ENCODE measurements at places on chromosomes 13 and 19.

- DNase-seq, result no peak
Observed at GRCh38 chr13:98570929-98571372, 6.0 kb downstream of the STK24 start.

GRCh38 chr19:30044273-30045248 is 102.5 kb downstream of the URI1 start:
- no peak for DNase-seq

DNA sequence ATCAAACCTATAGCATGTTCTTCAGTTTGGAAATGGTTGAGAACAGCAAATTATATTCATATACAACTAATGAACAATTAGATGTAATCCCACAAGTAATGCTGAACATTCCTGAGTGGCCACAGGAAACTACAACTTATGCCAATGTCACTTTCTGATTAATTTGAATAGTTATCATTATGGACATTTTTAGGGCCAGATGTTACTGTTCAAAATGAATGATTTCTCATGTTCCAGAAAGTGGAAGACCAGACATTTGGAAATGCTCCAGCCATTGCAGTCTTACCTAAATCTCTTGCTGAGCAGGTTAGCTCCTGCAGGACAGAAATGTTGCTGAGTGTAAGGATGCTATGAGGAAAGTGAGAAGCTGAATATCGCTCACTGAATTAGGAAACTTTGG is 819.8 kb downstream of the PCDH9 start:
- DNase-seq, result no peak

- no peak for DNase-seq
Observed at GRCh38 chr13:100339411-100339940, 249.1 kb downstream of the GGACT start.

DNA sequence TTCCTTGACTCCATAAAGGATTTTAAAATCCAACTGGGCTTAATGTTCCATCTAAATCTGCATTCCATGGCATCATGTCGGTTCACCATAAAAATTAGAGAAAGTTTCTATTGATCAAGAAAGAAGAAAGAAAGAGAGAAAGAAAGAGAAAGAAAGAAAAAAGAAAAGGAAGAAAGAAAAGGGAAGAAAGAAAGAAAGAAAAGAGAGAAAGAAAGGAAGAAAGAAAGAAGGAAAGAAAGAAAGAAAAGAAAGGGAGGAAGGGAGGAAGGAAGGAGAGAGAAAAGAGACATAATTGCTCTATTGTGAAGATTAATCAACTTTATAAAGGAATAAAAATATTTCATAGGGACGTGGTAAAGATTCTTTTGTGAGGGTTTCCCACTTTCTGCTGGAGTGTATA is 329.2 kb downstream of the DLEU7 start:
- no peak for DNase-seq

GRCh38 chr13:103039183-103039582 is 27.0 kb downstream of the SLC10A2 start:
- DNase-seq, result no peak

DNA sequence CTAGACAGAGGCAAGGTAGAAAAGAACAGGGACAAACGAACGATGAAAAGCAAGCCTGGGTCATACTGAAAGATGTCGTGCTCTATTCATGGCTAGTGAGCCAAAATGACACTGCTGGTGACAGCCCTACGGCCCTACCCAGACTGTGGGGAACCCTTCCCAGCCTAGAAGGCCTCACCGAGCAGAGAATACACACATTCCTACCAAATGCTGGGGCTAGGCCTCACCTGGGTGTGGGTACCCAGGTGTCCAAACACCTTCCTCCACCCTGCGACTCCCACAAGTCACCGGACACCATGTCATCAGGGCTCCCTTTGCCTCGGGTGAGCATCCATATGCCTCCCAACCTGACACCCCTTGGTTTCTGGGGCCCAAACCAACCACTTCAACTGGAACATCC is 85.3 kb upstream of the DOCK9 start:
- no peak for DNase-seq

- DNase-seq, result no peak
Observed at GRCh38 chr13:78909276-78909675, 250.3 kb upstream of the OBI1 start.

DNA sequence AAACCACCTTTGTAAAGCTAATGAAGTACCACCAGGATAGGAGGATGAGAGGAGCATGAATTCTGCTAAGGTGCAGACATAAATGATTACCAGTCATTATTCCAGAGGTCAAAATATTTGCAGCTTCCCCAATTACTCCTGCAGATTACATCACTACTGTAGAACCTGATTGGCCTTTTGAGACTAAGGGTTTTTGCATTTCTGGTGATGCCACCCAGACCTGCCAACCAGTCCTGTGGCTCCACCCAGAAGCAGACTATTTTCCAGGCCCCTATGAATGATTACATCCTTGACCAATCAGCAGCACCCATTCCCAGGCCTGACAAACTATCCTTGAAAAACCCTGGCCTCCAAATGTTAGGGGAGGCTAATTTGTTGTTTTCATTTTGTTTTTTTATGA is 11.2 kb upstream of the KCNC3 start:
- no peak for DNase-seq

GRCh38 chr13:58341318-58341717 is 709.8 kb downstream of the PCDH17 start:
- DNase-seq, result no peak

DNA sequence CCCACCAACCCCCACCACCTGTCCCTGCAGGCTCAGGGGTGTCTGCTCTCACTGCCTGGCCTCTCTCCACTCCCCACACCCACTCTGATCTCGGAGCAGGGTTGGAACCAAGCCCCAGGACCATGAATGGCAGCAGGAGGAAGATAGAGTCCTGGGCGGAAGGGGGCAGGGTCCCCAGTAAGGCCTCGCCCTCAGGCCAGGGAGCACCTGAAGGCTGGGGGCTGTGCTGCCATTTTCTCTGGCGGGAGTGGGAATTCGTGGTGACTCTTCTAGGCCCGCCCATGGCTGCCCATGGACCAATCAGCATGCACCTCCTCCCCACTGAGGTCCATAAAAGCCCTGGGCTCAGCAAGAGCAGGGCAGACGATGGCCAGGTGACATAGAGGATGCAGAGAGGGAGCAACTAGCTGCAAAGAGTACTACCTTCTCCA is 25.0 kb downstream of the KBTBD6 start:
- no peak for DNase-seq

DNA sequence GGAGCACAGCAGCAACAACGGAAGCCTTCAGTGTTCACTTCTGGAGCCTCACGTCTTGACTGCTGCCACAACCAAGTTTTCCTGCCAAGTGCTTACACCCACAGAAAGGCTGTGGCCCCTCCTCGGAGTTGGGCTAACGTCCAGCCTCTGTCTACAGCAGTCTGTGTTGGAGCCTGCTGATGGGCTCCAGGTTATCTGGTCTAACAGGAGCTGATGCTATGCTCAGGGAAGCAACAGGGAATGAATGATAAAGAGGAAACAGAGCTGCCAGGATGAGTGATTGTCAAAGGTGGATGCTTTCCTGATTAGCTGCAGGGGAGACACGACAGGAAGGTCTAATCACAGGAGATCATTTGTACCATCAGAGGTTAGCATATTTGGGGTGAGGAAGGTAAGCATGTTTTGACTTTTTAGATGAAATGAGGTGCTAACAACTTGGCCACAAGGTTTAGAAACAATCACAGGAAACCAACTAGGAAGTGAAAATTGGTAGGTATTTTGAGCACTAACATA is 53.8 kb upstream of the RCBTB2 start:
- no peak for DNase-seq

- no peak for DNase-seq
Observed at GRCh38 chr13:78777396-78777795, 118.4 kb upstream of the OBI1 start.

- DNase-seq, result no peak
Observed at GRCh38 chr19:31613683-31614219, 264.5 kb upstream of the TSHZ3 start.

GRCh38 chr19:45076029-45076850 is at the start of gene ZNF296:
TSS of gene ZNF296 (minus strand) at chr19:45076478. CDS start at chr19:45076373, 105 bp downstream.
- DNase-seq, result no peak

- no peak for DNase-seq
Observed at GRCh38 chr19:51311351-51312257, at the start of gene IGLON5. TSS of gene IGLON5 (plus strand) at chr19:51311644. CDS start at chr19:51311848, 204 bp downstream.

DNA sequence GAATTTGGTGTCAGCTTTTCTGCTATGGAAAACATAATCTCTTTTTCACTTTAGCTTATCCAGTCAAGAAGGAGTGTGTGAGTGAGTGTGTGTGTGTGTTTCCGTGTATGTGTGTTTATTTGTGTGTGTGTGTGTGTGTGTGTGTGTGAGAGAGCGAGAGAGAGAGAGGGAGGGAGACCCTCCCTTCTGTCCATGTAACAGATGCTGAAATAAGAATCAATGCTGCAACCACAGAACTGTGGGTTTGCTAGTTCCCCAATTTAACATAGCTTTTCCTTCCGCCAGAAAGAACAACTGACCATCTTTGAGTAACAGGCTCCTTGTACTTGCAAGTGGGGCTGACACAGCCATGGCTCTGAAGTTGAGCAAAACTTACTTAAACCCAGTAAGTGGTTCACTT is 5.2 kb downstream of the LCP1 start:
- DNase-seq, result no peak
